ENCODE measurements at places on chromosomes 1 and 21.

- DNase-seq = no peak
These were observed 18.9 kb upstream of the COL6A2 start for GRCh38 chr21:46078978-46079351.

- no peak for DNase-seq
These were observed 26.2 kb downstream of the RGS7 start for GRCh38 chr1:241330619-241331327.

GRCh38 chr1:88239205-88239604 lies 444.9 kb upstream of the PKN2 start:
- no peak for DNase-seq

DNA sequence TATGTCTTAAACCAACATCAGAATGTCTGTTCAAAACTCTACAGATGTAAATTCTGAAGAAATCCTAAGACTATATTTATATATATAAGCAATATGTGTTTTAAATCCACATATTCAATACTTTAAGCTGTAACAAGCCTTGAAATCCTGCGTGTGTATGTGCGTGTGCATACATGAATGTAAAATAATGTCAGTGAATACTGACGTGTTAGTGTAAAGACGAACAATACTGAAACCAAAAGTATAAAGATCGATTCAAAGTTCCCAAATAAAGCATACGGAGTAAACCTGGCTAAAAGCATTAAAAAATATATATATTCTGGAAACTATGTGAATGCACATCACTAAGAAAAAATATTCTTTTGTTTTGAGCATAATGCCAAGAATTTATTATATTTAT lies 668.6 kb upstream of the NCAM2 start:
- no peak for DNase-seq

- DNase-seq = peak; percentile 22
These were observed 165.1 kb upstream of the CACNA1E start for GRCh38 chr1:181318022-181318857.

DNA sequence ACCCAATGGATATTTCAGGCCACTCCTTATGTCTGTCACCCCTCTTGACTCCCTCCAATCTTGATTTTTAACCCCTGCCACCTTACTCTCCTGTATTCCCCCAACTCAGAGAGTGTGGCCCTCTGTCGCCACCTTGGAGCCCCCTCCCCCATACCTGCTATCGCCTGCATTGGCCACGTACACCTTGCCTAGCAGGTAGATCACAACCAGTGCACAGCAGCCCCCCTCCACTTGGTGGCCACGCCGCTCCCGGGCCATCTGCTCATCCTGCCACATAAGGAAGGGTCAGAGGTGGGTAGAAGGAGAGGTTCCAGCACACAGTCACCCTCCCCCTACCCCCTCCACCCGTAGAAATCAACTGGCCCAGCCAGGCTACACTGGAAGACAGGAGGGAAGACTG lies 2.9 kb downstream of the PPM1J start:
- DNase-seq = no peak

- no peak for DNase-seq
These were observed 3.2 kb downstream of the SLAMF6 start for GRCh38 chr1:160519642-160520435.

DNA sequence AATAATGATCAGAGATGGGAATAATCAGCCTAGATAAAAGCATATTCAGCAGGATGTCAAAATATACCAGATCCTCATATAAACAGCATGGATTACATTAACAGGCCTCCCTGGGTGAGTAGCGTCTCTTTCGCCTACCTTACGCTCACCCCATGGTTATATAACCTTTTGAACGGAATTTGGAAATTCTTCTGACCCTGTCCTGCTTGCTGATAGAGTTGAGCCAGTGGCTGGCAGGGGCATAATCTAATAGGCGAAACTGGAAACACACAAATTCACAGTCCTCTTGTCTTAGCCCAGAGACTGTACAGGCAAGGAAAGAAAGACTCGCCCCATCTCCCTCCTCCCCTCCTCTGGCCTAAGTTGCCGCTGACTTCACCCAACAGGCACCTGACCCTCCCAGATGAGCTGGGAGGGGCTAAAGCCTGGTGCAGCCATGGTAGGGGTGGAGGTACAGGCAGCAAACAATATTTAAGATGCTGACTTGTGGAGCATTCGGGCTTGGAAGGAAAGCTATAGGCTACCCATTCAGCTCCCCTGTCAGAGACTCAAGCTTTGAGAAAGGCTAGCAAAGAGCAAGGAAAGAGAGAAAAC lies at the start of gene ANGPTL7:
Gene ANGPTL7 (plus strand): TSS at position 498 of the 594 bp plus-strand sequence. CDS start 225 bp downstream, outside the sequence.
- DNase-seq = no peak

DNA sequence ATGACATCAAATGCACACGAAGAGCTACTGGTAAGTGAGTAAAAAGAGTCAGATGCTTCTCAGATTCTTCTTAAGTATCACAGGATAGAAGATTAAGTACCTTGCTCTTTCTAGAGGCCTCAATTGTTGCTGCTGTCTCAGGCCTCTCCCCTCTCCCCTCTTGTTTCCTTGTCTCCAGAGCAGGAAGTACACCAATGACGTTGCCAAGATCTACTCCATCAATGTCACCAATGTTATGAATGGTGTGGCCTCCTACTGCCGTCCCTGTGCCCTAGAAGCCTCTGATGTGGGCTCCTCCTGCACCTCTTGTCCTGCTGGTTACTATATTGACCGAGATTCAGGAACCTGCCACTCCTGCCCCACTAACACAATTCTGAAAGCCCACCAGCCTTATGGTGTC lies 21.3 kb upstream of the SARS1 start:
- no peak for DNase-seq

- DNase-seq = no peak
These were observed 27.2 kb upstream of the NFIA start for GRCh38 chr1:61055110-61055614.

DNA sequence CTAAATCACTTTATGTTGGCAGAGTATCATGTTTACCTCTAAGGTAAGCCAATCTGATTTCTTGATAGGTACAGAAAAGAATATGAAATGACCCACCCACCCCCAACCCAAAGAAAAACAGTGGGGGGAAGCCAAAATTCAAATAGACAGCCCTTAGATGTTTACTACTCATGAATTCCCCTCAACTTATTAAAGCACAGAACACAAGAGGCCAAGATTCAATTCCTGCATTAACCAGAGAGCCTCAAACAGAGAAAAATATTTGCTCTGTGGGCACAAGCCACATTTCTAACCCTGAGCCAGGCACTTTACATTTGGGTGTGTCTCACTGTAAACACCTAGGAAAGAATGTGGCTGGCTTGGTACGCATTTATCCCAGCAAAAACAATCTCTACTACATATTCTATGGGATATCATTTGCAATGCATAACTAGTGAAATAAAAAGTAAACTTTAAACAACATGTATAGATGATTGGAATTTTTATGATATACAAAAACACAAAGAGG lies 84.3 kb downstream of the PTPN14 start:
- no peak for DNase-seq

DNA sequence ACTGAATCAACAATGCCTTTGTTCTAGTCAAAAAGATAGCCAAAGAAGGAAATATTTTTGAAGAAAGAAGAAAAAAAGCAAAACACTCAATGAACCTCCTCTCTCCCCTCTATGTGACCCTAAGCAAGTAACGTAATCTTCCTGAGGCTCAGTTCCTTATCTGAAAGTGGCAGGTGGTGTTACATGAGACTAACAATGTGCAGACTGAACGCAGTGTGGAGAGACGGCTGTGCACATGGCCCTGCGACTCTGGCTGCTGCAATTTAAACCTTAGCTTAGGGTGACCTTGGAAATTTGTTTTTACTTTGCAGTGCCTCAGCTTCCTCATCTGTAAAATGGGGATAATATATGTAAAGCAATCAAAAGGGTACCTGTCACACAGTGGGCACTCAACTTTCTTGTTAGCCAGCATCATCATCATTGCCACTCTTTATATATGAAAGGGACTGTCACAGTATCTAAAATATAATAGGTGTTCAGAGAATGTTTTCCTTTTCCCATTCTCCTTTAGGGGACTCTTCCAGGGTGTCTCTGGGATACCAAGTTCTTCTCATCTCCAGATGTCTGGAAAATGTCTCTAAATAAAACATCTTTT lies 100.1 kb upstream of the JUN start:
- no peak for DNase-seq

DNA sequence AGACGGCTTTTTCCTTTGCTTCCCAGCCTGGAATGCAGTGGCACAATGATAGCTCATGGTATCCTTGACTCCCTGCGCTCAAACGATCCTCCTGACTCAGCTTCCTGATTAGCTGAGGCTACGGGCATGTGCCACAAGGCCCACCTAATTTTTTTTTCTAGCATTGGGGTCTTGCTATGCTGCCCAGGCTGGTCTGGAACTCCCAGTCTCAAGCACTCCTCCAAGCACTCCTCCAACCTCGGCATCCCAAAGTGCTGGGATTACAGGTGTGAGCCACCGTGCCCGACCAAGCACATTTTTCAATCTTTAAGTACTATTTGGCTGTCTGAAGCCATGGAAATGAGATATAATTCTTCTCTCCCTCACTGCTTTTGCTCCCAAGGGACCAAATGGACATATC lies 58.7 kb downstream of the MAB21L3 start:
- DNase-seq = no peak

GRCh38 chr21:37165586-37165985 lies 92.5 kb downstream of the TTC3 start:
- DNase-seq = no peak

GRCh38 chr1:180533266-180533987 lies 25.3 kb upstream of the OVAAL start:
- DNase-seq = peak; percentile 78

- DNase-seq = no peak
These were observed 430.1 kb downstream of the KCNT2 start for GRCh38 chr1:196178083-196178635.

DNA sequence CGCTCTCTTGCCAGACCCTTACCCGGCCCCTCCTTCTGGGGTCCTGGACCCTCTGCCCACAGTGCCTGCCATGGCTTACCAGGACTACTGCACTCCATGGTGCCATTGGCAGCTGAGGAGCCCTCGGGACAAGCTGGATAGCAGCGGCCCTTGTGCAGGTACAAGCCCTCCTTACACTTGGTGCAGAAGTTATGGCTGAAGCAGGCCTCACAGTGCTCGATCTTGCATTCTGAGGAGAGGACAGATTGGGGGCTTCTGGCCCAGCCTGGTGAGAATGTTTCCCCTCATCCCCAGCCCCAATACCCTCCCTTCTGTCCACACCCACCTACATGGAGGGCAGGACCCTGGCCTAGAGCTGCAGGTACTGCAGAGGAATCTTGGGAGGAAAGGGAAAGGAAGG lies 18.4 kb upstream of the GNL2 start:
- DNase-seq = no peak

GRCh38 chr1:160567858-160568682 lies 11.2 kb downstream of the CD84 start:
- DNase-seq = peak; percentile 70
